Activated CD4-positive, alpha-beta T cell treated with anti-CD3 and anti-CD28 coated beads, Interleukin-2, amount 50 U/mL, for 16 hours (primary cell): ENCODE measurements at places on chromosomes 3 and 15.

DNA sequence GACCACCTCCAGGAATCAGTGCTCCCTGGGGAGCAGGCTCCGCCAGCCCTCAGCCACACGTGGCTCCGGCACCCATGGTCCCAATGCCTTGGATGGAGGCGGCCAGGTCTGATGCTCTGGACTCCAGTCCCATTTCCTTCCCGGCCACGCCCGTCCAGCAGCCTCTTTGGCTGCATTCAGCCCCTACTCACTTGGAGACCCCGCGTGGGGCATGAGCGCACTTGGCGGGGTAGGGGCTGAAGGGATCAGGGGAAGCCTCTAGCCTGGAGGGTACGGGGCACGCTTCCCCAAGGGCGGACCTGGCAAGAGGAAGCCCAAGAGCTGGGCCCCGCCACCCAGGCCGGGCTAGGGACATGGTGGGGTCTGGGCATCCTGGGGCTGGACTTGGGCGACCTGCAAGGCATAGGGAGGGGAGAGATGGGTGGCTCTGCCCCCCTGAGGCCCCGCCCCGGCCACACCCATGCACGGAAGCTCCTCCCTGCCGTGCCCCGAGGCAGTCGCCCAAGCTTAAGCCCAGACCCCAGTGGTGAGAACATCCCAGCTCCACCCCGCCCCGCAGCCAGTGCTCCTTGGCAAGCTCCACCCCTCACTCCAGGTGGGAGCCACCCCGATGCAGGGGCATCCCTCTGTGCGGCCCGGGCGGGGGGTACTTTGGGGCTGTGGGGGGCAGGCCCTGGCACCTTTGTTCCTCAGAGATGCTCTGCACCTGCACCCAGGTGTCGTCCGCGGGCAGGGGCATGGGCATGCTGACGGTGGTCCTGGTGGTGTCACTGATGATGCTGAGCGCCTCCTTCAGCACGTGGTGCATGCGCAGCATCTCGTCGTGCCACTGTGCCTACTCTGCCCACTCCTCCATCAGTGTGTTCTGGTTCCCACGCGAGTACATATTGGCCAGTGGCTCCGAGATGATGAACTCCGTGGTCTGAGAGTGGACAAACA, 163.5 kb downstream of the GOLGA6L4 start:
- no peak for DNase-seq

- no peak for DNase-seq
These were observed 512.7 kb downstream of the SHQ1 start for GRCh38 chr3:72335458-72336095.

DNA sequence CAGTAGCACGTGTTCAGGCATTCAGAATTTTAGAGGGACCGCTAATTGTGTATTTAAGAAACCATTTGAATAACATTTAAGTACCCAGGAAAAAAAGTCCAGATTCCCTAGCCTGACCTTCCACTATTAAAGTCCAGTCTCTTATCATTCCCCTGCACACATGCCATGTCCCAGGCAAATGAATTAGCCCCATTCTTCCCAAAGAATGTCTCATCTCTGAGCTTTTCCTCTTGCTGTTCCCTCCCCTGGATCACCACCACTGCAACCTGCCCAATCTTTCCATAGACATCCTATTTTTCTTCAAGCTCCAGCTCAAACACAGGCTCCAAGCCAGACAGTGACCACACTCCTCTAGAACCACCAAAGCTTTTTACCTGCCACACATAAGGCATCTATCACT, 25.9 kb downstream of the PLD1 start:
- DNase-seq, result no peak

DNA sequence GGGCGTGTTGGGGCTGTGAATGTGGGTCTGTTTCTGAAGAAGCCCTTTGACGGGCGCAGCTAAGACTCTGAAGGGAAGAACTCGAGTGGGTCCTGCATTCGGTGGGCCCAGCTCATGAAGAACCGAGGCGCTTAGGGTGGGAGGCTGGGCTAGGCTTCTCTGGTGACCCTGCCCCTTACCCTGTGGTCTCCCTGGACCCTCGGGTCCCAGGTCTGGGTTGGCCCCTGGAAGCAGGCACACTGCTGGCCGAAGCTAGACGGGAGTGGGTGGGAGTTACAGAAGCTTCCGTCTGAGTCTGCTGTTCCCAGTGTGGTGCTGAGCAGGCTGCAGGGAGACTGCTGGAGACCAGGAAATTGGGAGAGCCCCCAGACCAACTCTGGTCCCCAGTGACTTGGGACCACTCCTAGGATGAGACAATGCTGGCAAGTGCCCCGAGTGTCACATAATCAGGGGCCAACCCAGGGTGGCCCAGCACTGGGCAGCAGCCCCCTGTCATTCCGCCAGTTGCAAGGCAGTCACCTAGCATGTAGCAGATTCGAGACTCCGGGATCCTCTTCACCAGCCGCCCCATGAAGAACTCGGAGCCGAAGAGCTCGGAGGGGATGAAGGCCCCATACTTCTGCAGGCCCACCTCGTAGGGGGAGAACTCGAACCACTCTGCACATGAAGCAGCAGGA, 16.7 kb upstream of the EHD4 start:
- DNase-seq, result no peak

DNA sequence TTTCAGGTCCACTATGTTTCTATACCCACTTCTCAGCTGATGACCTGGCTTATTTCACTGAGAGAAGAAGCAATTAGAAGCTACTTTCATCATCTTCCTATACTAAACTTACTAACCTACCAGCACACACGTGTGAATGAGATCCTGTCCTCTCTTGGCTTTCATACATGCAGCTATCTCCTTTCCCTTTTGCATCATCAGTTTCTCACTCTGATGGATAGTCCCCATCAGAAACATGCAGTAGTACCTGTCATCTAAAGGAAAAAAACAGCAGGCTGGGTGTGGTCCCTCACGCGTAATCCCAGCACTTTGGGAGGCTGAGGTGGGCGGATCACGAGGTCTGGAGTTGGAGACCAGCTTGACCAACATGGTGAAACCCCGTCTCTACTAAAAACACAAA, 237.6 kb upstream of the C2CD4B start:
- no peak for DNase-seq
